ENCODE measurements at places on chromosomes 7 and 10. TPM values are rescaled to one million over a fixed set of nuclear protein-coding genes. Genes with fewer than 3 reads are reported as not detected.

DNA sequence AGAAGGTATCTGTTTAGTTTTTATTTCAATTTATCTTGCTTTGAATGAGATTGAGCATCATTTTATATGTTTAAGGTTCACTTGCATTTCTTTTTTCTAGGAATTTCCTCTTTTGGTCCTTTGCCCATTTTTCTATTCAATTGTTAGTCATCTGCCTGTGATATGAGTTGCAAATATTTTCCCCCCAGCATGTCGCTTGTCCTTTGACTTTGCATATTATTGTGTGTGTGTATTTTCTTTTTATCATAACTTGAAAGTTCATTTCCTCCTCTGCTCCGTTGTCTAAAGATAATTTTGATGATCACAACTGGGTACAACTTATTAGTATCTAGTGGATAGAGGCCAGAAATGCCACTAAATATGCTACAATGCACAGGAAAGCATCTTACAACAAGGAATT, 132.7 kb upstream of the MDFIC start:
- no peak for DNase-seq

GRCh38 chr10:50419091-50419490, 167.8 kb upstream of the ASAH2 start:
- no peak for DNase-seq

DNA sequence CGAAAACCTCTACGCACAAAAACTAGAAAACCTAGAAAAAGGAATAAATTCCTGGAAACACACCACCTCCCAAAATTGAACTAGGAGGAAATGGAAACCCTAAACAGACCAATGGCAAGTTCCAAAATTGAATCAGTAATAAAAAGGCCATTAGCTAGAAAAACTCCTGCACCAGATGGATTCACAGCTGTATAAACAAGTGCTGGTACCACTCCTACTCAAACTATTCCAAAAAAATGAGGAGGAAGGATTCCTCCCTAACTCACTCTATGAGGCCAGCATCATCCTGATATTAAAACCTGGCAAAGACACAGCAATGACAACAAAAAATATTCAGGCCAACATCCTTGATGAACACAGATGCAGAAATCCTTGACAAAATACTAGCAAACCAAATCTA, 228.2 kb downstream of the CHRM2 start:
- no peak for DNase-seq

GRCh38 chr7:25857376-25858067, 294.5 kb upstream of the NFE2L3 start:
- no peak for DNase-seq

DNA sequence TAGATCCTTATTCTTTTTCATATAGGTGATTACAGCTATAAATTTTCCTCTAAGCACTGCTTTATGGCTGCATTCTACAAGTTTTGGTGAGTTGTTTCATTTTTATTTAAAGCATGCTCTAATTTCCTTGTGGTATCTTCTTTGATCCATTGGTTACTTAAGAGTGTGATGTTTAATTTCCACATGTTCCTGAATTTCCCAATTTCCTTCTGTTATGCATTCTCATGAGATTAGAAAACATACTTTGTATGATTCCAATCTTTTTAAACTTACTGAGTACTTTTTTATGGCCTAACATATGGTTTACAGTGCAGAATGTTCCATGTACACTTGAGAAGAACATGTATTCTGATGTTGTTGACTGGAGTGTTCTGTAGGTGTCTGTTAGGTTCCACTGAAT, 53.4 kb downstream of the MYL10 start:
- DNase-seq = no peak

DNA sequence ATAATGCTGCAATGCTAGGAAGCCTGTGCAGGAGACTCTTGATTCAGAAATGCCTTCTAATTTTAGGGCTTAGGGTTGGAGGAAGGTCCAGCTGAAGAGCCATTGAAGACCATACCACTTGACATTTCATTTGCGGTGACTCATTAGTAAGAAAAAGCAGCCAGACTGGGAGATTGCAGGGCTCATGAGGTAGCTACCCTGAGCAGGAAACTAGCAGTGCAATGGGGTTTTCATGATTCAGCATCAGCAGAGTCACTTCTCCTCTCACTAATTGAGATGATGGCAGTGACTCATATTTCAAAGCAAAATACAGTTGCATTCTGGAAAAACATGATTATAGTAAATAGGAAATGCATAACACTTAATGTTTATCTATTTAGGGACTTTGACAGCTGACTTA, 434.1 kb downstream of the DNAJB9 start:
- no peak for DNase-seq

DNA sequence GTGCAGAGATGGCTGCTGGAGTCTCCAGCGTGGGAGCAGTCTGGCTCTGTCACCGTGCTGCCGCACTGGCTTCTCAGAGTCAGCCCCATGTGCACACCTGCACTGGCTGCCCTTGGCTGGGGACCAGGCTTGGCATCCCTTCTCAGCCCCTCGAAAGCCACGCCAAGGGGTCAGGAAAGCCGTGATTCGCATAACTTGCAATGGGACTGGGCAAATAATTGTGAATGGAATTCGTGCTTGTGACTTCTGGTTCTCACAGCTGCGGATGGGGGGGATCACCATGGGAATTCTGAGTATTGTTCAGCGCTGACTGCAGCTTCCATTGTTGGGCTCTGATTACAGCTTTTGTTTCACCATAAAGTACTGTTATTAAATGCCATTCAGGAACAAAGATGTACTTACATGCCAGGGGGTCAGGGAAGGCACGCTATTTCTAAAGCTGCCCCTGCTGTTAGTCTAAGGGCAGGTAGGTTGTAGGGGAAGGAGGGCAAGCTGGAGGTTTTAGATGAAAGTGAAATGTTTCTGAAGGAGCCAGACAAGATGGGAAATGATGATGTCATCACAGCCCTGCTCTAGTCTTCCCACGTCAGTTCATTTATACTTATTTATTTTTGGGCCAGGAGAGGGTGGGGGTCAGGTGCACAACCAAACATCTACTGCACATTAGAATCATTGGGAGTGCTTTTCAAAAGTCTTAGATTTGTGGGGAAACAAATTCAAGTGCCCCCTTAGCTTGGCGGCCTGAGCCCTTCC, 5.8 kb upstream of the PLEKHA1 start:
- no peak for DNase-seq

DNA sequence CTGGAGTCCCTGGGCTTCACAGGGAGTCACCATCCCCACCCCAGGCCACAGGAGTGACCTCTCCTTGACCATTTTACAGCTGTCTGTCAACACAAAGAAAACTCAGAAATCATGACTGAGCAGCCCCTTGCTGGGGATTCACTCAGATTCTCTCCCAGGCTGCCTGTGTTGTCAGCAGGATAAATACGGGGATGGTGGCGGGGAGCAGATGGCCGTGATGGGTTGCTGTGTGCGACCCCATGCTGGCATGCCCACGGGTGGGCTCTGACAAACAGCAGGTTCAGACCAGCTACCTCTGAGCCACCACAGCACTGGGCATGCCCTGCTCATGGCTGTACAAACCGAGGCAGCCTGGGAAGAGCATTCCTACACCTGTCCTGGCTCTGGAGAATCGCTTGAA, 136.1 kb downstream of the SLIT1 start:
- no peak for DNase-seq

DNA sequence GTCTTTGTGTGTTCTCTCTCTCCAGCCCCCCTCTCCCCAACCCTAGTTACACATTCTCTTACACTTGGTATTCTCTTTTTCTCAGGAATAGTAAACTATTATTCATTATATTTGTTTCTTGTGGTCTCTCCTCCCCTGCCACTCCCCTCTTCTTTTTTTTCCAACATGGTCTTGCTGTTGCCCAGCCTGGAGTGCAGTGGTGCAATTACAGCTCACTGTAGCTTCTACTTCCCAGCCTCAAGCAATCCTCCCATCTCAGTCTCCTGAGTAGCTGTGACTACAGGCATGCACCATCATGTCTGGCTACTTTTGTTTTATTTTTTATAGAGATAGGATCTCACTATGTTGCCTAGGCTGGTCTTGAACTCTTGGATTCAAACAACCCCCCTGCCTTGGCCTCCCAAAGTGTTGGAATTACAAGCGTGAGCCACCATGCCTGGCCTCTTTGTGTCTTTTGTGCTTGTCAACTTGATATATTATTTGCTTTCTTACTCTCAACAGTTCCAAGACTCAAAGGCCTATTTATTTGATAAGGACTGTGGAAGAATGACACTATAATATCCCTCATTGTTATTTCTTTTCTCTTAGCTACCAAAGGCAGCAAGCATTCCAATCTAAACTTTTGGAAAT, 66.9 kb downstream of the MLLT10 start:
- no peak for DNase-seq

- DNase-seq = no peak
These were observed 68.2 kb upstream of the C10orf120 start for GRCh38 chr10:122767621-122768388.

- no peak for DNase-seq
These were observed 35.6 kb downstream of the VPS41 start for GRCh38 chr7:38873433-38873832.

DNA sequence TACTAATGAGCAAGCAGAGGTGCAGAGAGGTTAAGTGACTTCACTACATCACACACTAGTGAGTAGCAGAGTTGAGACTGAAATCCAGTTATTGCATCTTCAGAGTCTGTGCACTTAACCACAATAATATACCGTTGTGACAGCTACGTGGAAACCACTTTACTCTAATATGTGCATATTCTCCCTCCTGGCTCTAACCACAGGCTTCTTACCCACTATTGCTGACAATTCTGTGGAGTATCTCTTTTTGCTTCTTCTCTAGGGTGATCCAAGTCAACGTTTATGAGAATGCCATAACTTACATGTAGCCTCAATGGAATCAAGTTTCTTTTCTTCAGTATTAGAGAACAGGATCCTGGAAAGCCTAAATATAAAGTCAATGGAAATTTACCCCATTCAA, 64.2 kb upstream of the MEOX2 start:
- no peak for DNase-seq

GRCh38 chr10:18498998-18499397, 152.4 kb downstream of the NSUN6 start:
- DNase-seq = no peak

DNA sequence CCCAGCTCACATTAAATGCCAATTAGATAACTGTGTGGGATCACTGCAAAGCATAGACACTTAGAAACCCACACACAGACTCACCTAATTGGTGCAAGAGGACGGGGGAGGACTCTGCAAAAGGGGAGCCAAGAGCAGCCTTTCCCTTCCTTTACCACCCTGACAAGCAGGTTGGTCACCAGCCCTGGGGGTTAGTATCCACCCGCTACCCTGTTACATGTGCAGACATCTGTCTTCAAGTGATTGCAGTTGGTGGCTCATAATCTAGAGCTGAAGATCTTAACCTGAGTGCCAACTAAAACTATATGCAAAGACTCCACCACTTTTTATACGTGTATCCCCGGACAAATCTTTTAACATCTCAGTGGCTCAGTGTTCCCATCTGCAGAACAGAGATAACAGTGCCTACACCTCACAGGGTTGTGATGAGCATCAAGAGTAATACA, 56.9 kb downstream of the SORBS1 start:
- DNase-seq = no peak

DNA sequence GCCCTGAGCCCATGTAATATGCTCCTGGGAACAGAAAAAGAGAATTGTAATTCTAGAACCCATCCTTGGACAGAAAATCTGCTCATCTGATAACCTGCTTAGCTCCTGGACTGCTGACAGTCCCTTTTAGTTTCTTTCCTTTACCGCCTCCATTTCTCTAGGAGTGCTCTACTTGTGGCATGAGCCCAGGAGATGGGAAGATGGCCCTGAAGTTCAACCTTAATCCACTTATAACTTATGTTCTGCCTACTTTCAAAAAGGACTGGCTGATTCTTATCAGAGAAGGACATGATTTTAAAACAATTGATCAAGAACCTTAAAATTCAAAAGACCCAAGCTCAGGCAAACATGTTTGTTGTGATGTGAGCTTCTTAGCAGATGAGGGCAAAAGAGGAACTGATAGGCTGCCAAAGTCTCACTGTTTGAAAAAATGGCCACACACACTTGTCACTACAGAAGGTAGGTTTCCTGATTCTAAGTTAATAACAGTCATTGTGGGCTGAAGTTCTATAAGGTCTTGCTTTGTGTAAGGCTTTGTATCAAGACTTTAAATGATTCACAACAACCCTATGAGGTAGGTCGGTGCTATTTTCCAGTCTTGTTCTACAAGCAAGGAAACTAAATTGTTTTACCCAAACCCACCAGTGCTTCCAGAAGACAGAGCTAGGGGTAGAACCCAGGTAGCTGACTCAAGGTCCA, 94.3 kb upstream of the AFAP1L2 start:
- DNase-seq = no peak

DNA sequence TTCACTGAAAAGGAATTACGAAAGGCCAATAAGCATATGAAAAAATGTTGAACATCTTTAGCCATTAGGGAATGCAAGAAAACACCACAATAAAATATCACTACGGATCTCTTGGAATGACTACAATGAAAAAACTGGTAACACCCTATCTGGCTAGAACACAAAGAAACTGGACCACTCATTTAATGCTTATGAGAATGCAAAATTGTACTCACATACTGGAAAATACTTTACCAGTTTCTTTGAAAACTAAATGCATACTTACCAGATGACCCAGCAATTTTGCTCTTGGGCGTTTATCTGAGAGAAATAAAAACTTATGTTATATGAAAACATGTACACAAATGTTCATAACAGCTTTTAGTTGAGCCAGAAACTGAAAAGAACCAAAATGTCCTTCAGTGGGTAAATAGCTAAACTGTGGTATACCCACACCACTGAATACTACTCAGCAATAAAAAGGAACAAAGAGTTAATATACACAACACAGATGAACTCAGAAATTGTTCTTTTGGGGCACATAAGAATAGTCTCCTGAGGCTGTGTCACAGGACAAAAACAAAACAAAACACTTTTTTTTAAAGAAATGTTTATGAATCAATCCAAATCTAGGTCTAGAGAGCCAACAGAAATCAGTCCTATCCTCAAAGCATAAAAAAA, 23.5 kb downstream of the CNOT4 start:
- no peak for DNase-seq

GRCh38 chr10:104252368-104252767, 2.3 kb upstream of the GSTO1 start:
- DNase-seq = no peak

NACAD gene
- total RNA-seq = 5.0 TPM

CDNF gene
- total RNA-seq = 4.8 TPM

HABP2 gene
- total RNA-seq = not detected

SDHAF3 gene
- total RNA-seq = 14.4 TPM

AKR1D1 gene
- total RNA-seq = not detected

PRF1 gene
- 3.1 TPM for total RNA-seq

KCND2 gene
- total RNA-seq = 0.97 TPM

Data from adrenal gland (tissue), 19 donors.